ENCODE measurements at places on chromosomes 7 and 10.

DNA sequence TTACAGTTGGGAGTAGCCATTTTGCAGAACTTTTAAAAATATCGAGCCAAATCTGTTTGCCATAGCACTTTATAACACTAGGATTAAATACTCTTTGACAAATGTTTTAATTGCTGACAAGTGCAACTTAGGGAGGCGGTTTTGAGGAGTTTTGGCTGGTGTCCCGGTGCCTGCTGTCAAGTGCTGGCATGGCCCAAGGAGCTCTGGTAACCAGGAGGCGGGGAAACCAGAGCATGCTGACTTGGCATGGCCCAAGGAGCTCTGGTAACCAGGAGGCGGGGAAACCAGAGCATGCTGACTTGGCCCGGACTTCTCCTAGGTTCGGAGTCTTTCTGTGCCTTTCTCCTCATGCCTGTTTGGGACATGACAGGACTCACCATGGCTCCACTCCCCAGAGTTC, 30.8 kb upstream of the ZNF32 start:
- no peak for DNase-seq

GRCh38 chr7:127391591-127392181, 822 bp downstream of the ZNF800 start:
- no peak for DNase-seq

- no peak for DNase-seq
Measured at GRCh38 chr7:23184709-23185359, 3.0 kb downstream of the NUP42 start.

DNA sequence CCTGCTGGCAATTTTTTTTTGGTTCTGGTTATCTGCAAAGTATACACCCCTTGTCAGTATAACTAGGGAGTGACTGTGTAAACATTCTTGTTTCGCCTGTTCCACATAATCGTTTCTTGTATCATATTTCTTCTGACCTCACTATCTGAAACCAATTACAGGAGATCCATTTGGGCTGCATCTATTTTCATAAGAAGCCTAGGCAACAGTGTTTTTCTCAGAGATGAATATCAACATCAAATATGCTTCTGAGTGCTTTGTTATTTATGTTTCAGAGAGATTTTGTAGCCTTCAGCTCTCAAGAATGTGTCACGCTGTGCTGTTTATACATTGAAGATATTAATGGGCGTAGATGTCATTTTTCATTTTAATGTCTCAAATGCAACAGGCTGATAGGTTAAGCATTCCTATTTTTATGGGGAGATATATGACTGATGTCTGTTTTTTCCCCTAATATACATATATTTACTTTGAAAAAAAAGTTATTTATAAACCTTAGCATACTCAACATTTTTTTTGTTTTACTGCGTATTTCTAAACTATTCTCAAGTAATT, 115.5 kb downstream of the FOXP2 start:
- DNase-seq = no peak

GRCh38 chr10:11553773-11554381, 57.6 kb downstream of the USP6NL start:
- no peak for DNase-seq

DNA sequence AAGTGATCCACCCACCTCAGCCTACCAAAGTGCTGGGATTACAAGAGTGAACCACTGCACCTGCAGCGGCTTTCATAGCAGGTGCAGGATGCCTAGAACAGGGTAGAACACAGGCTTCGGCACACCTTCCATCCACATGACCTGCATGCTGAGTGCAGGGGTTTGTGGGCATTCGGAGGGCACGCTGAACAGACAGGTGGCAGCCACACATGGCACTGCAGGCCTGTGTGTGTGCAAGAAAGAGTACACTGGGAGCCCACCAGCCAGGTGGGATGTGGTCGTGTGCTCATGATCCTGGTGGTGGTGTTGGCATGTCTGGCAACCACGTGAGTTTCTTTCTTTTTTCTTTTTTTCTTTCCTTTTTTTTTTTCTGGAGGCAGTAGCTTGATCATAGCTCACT, 38.4 kb downstream of the GRID2IP start:
- DNase-seq = no peak

GRCh38 chr10:33706191-33706590, 371.7 kb upstream of the NRP1 start:
- DNase-seq = no peak

GRCh38 chr10:67606572-67606971, 89.4 kb downstream of the CTNNA3 start:
- no peak for DNase-seq

- DNase-seq = no peak
Measured at GRCh38 chr10:110431659-110432058, 66.0 kb upstream of the DUSP5 start.
